ENCODE measurements at places on chromosomes 3 and 15.

DNA sequence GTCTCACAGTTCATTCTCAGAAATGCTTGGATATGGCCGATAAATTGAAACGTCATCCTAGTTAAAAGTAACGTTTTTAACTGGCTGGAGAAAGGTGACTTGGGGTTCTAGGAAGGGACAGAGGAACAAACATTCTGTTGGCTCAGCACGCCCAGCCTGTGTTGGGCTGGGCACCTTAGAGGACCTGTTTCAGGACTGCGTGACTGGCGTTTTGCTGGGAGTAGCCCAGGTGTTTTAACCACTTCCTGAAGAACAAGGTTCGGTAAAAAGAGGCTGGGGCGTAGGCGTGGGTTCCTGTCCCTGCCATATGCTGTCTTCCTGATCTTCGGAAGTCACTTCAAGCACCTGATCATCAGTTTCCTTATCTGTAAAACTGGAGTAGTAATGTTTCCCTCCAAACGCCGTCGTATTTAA, 1.1 kb upstream of the TLNRD1 start:
- DNase-seq, result no peak

GRCh38 chr3:14459384-14459783, 57.0 kb downstream of the SLC6A6 start:
- no peak for DNase-seq

DNA sequence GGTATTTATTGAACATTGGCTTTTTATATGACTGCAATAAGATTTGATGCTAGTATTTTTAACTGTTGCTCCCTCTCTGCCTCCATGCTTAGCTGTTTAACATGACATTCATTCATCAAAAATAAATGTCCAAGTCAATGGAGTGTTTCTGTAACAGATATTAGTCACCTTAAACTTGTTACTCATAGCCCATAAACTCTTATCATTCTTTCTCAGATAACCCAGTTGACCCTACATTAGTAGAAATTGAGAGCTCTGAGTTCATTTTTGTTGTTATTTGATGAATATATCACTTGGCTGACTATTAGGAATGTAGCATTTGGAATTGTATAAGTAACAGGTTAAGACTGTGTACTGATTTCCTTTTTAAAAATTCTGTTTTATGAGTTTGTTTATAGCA, 201.1 kb downstream of the UBE2E2 start:
- no peak for DNase-seq

DNA sequence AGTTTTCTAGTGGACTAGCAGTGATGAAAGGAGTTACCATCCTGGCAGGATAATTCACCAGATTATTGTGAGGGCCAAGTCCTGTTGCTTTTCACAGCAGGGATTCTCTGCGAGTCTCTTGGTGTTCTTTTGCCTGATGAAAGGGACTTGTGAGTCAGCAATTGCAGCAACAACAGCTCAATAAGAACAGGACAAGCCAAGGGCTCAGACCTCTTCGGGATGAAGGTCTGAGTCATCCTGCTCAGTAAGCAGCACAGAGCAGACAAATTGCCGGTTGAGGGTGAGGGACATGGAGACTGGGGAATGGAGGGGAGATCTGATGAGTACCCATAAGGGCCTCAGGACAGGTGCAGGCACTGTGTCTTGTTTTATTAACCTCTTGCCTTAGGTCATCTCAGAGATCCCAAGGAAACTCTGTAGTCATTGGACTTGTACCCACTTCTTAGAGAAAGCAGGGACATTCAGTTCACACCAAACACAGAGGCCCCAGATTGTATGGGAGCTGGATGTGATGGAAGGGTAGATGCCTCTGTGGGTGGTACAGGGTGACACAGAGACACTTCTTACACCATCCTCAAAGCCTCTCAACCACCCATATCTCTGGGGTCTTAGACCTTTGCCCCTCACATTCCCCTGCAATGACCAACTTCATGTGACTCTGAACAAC, 173.8 kb upstream of the TLE3 start:
- no peak for DNase-seq

GRCh38 chr3:100606894-100607512, 2.4 kb upstream of the ADGRG7 start:
- no peak for DNase-seq

DNA sequence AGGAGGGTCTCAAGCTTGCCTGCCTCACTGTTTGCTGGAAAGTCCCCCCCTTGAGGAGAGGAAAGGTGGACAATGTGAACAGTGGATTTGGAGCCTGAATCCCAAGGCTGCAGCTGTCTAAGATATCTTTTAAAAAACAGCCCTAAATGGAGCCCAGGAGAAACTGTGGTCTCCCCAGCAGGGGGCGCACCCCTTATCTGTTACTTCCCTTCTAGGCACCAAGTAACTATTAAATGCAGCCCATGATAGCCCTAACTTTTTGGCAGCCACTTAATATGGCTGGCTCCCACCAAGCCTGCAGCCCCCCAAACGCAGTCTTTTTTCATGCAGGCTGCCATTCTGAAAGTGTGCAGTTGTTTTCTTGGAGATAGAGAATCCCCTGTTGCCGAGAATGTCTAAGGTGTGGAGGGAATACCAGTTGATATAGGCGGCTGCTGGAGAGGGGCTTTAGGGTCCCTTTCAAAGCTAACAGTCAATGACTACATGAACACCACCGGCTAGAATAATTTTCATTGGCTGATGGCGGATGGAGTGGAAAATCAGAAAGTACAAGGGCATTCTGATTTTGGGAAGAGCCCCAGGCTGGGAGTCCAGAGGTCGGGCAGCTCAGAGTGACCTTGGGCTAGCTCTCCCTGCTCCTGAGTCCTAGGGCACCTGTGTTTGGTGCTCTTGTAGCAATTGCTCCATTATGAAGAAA, 1.3 kb downstream of the RHCG start:
- peak; percentile 17 for DNase-seq

- DNase-seq, result no peak
These were observed 17.4 kb downstream of the PDIA5 start for GRCh38 chr3:123084192-123084591.

- no peak for DNase-seq
These were observed 227.6 kb upstream of the POU1F1 start for GRCh38 chr3:87503900-87504498.

DNA sequence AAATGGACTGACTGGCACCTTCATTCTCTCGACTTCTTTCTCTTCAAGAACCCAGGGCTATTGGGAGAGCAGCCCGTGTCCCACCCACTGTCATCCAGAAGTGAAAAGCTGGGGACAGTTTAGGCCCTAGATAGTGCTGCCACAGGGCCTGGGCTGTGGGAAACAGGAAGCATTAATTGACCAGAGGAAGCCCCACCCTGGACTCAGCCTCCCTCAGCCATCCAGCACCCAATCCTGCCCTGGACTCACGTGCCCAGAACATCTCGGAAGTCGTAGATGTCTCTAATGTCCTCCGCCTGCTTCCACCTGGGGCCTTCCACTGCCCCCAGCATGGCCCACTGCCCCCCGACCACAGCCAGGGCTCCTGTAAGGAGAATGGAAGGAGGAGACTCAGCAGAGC, 2.3 kb downstream of the CAMK1 start:
- DNase-seq, result no peak

DNA sequence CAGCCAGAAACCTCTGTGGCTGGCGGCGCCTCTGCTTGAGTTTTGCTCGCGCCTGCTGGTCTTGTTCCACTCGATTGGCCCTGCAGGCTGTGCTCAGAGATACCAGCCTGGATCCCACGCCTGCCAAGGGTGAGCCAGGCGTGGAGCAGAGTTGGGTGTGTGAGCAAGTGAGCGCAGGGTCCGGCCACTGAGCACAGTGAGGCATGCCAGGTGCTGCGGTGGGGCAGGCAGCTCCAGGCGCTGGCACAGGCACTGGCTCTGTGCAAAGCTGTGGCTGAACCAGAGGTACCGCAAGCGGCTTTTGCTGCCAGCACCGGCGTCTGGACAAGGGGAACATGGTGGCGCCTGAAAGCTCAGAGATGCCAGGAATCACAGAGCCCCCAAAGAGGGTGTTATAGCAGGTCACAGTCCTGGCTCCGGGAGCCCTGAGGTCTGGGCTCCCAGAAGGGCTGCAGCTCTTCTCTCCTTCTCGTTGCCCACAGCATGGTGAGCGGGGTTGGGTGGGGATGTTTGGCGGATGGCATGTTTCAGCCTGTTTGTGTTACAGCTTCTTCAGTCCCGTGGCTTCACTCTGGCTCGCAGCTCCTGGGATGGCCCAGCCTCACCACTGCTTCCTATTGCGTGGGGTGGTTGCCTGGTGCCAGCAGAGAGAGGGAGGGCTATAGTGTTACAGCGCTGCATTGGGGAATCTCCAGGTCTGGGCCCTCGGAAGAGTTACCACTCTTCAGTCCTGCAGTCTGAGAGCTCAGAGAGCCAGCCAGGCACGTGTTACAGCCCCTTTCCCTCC, 73.9 kb downstream of the NR1D2 start:
- DNase-seq, result no peak

DNA sequence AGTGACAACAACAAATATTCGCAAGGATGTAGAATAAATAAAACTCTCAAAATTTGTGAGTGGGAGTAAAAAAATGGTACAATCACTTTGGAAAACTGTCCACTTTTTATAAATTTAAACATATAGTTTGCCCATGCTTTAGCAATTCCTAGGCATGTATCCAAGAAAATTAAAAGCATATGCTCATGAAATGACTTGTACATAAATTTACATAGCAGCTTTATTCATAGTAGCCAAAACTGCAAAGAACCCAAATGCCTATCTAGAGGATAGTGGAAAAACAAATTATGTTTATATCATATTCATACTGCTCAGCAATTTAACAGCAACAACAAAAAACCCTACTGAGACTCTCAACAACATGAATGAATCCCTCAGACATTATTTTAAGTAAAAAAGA, 363.6 kb upstream of the CCDC54 start:
- DNase-seq, result no peak

GRCh38 chr3:9013782-9014563, 50.7 kb upstream of the RAD18 start:
- no peak for DNase-seq

DNA sequence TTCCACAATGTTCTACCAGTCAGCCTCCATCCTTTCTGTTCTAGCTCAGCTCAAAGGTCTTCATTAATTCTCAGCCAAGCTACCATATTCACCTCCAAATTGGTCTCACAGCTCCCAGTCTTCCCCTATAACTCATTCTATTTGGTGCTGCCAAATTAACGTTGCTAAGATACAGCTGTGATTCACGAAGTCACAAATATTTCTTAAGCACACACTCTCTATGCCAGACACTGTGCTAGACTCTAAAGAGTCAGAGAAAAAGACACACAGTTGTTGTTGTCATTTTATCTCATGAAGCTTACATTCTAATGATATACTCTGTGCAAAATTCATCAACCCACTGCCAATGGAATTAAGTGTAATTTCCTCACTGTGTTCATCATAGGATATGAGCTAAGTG, 102.8 kb downstream of the FRMD5 start:
- no peak for DNase-seq

- no peak for DNase-seq
These were observed 120.4 kb downstream of the GABRG3 start for GRCh38 chr15:27091270-27091940.

GRCh38 chr3:154427685-154428285, 2.2 kb downstream of the GPR149 start:
- no peak for DNase-seq

DNA sequence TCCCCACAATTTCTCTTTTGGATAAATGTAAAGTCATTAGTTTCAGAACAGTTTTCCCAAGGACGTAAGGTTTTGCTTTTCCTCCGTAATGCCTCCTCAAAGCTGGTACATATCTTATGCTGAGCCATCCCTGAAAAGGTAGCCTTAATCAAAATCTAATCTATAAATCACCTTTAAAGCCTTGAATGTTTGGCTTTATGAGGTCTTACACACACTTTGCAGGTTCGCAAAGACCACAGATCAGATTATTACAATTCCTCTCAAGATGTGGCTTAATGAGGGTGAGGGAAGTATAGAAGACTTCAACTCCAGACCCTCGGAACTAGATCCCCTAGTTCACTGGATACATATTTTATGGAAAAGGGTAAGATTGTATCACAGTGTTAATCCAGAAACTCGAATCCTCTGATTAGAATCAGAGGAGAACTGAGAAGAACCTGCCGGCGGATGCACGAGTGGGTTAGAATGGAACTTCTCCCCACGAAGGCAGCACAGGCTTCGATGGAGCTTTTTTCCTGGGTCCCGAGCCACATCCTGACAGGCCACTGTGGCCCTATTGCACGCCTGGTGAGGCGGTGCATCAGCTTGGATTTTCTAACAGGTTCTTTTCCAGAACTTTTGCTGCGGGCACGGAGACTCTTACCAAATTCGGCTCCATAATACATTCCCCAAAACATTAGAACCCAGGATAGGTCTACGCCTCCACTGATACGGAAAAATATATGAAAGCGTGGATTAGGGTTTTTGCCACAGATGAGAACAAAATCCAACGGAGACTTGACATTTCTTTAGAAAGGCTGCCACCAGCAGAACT, 1.2 kb downstream of the CTXND1 start:
- no peak for DNase-seq

DNA sequence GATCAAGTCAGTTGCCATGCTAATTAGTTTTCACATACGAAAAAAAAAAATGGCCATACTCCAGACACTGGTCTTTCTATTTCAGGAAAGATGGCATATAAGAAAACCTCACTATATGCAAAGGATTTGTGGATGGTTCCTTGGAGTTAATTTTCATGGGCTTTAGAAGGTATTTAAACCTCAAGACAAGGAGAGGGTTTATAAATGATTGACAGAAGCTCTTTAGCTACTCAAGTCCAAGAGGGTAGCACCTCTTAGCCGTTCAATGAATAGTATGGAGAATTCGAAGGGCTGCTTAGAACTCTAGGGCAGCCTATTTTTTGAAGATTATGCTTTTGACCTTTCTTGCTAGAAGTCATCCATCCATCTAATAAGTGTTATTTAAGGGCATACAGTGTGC, 41.7 kb downstream of the RBMS3 start:
- DNase-seq, result no peak

DNA sequence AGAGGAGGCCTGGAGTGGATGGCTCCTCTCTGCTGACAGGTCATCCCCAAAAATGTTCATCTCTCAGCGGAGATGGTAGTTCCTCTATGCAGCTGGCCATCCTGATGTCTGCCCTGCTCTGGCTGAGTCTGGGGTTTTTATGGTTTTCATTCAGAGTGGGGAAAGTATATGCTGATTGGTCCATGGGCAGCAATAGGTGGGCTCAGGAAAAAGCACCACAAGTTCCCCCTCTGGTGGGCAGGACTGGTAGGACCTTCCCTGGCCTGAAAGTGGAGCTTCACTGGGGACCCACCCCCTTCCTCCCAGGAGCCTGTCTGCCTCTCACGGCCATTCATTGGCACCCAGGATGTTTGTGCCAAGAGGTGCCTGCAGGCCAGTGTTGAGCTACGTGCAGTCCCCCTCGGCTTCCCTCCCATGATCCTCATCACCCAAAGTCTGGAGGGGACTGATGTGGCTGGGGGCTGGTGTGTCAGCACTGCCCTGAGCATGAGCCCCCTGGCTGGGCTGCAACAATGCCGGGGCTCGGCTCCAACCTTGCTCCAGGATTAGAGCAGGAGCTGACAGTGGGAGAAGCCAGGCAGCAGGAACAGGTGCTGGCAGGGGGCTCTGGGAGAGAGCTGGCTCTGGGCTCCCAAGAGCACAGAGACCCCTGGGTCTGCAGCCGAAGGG, 13.1 kb upstream of the BLOC1S6 start:
- DNase-seq, result no peak

GRCh38 chr15:27222479-27222878, 251.5 kb downstream of the GABRG3 start:
- no peak for DNase-seq

Data from stimulated activated CD4-positive, alpha-beta T cell treated with anti-CD3 and anti-CD28 coated beads, Interleukin-15, amount 100 ng/mL, for 48 hours (primary cell).